ENCODE measurements at places on chromosomes 12 and 14.
A peak's percentile ranks its signal among the peaks of the same experiment; 100 is the strongest.

GRCh38 chr12:3178671-3179313 lies 101.6 kb downstream of the TSPAN9 start:
- no peak for DNase-seq

DNA sequence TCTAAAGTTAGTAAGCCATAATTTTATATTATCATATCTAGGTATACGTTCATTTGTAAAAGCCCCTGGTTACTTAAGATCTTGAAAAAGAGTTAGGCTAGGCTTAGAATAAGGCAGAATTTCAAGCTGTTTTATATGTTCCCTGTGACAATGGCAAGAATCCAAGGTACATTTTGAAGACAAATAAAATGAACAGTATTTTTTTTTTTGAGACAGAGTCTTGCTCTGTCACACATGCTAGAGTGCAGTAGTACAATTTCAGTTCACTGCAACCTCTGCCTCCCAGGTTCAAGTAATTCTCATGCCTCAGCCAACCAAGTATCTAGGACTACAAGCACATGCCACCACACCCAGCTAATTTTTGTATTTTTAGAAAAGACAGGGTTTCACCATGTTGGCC lies 139.2 kb downstream of the DUSP6 start:
- no peak for DNase-seq

GRCh38 chr12:6394398-6394797 lies 10.4 kb downstream of the LTBR start:
- no peak for DNase-seq

DNA sequence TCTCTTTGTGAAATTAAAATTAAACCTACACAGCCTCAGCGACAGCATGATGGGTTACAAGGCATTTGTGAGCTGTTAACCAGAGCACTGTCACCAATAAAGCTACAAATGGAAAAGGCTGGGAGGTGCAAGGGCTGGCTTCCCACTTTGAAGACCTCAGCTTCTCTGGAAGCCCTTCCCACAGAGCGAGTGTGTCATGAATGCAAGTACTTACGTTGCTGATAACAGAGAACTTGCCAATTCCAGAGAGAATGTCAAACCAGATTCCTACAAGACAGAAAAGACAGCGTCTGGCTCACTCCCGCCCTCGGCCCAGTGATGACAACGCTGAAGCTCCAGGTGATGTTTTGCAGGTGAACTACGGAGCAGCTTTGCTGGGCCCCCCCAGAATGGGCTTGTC lies 145.8 kb downstream of the NTF3 start:
- no peak for DNase-seq

DNA sequence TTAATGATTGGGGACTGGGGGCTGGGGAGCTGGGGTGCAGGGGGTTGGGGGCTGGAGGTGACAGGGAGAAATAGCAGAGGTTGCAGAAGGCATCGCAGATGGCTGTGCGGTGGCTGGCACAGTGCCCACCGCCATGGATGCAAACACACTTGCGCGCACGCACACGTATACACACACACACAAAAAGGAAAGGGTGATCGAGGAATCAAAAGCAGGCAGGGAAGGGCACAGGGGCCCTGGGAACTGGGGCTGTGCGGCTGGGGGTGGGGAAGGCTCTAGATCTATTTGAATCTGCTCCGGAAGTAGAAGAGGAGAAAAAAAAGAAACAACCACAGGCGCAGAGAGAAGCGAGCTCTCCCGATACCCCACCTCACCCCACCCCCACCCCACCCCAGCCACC lies 39.4 kb downstream of the ZFHX2 start:
- no peak for DNase-seq

DNA sequence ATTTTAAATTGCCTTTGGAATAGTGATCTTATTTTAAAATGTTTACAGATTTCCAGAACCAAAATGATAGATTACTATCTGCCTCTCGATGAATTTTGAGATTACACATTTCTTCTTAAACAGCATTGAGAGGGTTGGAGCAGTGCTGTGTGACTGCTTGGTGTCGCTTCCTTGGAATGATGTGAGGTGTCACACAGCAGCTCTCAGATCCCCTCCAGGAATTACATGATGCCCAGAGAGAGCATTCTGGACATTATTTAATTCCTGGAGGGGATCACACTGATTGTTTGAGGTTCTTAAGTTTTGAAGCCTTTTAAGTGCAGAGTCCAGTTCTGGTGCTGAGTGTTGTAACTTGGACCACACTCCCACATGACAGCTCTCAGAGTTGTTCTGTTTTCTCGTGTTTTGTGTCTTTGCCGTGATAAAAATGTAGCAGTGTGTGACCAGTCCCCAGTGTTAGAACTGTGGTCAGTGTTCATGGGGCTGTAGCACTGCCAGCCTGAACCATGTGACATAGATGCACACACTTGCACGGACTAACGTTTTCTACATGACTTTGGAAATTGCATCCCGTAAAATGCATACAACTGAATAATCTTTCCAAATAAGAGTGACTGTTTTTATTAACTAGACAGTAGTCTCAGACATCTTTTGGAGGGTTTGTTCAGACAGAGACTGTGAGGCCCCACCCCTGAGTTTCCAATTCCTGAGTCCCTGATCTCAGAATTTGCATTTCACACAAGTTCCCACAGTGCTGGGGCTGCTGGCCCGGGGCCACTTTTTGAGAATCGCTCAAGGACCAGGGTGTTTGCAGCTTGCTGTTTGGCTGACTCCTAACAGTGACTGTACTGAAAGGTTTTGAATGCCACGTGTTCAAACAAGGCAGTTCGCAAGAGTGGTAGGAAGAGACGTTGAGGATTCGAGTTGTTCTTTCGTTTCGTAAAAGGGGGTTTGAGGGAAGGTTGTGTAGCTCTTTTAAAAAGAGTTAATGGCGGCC lies 26.0 kb downstream of the XRCC3 start:
- peak; percentile 59 for DNase-seq

DNA sequence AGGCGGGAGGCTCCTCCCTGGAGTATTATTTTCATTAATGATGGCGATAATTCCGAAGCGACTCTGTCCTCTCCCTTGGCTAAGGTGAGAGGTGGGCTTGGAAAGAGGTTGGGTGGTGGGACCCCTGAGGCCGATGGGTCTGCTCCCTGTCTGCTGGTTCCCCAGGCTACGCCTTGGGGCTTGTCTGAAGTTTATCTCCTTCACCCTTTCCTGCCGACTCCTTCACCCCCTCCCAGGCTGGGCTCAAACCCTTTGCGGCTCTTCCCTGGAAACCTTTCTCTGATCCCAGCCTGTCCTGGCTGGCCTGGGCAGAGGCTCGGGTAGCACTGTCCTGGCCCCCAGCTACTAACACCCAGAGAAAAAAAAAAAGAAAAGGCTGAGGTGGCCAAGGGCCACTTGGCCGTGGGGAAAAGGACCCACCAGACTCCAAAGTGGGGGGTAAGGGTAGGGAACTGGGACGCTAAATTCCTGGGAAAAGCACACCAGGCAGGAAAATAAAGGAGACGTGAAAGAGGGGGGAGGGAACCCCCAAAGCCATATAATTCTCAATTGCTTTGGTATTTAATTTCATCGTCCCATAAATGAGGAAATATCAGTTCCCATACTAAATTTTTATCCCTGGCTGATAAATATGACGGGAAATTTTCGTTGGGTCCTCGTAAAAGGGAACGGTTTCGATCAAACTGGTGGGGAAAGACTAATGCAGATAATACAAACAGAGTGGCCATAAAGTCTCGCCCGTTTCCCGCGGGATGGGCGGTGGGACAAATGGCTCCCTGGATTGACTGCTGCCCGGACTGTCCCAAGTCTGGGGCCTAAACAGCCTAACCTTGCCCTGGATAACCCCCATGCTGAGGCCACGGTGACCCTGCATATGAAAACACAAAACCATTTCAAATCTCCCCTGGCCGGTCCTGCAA lies 2.0 kb upstream of the HOXC10 start:
- no peak for DNase-seq

GRCh38 chr12:114770323-114770722 lies 86.3 kb upstream of the TBX3 start:
- no peak for DNase-seq

GRCh38 chr14:75301666-75302325 lies 23.2 kb downstream of the FOS start:
- peak; percentile 59 for DNase-seq

DNA sequence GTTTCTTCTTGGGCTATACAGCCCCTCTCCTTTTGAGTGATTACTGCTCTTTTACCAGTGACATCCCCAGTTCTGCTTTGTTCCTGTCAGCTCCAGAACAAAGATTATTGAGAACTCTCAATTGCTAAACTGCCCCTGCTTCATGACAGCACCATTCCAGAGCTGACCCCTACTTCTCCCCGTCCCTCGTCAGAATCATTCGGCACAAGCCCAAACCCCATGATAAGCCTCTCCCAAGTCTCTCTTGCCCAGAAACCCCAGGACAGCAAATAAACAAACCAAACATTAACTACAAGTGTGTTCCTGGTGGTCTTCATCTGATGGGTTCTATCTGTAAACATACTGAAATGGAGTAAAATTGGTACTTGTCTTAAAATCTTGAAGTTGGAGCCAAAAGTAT lies 9.3 kb upstream of the DLGAP5 start:
- no peak for DNase-seq

- DNase-seq: no peak
Observed at GRCh38 chr12:97977870-97978405, 515.3 kb downstream of the RMST start.

DNA sequence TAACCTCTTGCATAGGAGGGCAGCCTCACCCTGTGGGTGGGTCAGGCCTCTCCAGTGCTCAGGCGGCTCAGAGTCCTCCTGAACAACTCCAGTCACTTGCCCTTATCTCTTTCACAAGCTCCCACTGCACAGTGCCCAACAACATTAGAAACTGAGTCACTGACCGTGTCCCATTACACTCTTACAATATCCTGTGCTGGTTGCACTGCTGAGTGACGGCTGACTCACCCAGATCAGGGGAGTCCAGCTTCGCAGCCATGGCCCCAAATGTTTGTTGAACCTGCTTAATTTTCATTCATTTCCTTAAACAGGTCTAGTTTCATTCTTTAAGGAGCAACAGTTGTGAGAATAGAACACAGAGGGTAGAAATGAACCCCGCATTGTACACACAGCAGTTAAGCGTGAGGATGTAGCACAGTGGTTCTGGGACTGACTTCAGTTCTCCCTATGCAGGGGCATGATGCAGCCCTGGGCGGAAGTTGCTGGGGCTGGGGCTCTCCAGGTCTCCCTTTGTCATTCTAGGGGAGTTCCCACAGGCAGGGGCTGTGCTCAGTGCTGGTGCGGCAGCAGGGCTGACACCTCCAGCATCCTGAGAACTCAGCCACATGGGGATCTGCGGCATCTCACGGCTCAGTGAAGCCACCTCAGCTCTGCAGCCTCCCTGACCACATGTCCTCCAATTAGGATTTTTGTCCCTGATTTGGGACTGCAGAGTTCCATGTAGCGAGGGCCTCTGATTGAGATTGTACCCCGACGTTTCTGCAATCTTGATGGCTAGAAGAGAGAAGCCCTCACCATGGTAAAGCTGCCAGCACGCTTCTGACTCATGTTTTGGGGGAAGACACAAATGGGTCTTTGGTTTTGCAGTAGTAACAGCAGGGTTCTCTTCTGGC lies 16.1 kb downstream of the GPR68 start:
- DNase-seq: no peak

GRCh38 chr12:120497524-120498150 lies 1.7 kb downstream of the DYNLL1 start:
- no peak for DNase-seq

GRCh38 chr14:32764131-32764530 lies 174.5 kb upstream of the NPAS3 start:
- no peak for DNase-seq

GRCh38 chr12:87388376-87388775 lies 640.8 kb downstream of the C12orf50 start:
- DNase-seq: no peak

DNA sequence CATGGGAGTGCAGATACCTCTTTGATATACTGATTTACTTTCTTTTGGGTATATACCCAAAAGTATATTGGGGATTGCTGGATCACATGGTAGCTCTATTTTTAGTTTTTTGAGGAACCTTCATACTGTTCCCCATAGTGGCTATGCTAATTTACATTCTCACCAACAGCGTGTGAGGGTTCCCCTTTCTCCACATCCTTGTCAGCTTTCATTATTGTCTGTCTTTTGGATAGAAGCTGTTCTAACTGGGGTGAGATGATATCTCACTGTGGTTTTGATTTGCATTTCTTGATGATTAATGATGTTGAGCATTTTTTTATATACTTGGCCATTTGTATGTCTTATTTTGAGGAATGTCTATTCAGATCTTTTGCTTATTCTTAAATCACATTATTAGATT lies 44.1 kb upstream of the JDP2 start:
- no peak for DNase-seq

DNA sequence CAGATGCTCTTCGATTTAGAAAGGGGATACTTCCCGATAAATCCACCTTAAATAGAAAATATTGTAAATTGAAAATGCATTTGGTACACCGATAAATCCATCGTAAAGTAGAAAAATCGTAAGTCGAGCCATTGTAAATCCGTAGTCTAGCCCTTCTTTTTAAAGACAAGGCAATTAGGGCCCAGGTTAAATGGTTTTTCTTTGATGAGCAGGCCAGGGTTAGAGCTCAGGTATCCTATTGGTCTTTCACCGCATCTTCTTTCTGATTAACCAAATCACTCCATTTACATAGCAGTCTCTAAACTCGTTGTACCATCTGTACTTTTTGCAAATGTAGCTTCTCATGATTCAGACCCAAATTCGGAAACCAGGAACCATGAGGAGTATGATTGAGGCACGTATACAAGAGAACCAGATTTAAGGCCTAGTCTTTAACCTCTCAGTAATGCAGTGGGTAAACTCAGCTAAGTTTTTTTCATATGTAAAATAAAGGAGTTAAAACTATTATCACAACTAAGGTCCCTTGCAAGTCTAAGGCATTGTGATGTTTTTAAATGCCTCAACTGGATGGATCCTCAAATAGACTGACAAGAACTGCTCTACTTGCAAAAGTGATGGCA lies 2.2 kb upstream of the YAF2 start:
- DNase-seq: no peak

GRCh38 chr12:124655698-124656516 lies 88.5 kb upstream of the NCOR2 start:
- peak; percentile 59 for DNase-seq

DNA sequence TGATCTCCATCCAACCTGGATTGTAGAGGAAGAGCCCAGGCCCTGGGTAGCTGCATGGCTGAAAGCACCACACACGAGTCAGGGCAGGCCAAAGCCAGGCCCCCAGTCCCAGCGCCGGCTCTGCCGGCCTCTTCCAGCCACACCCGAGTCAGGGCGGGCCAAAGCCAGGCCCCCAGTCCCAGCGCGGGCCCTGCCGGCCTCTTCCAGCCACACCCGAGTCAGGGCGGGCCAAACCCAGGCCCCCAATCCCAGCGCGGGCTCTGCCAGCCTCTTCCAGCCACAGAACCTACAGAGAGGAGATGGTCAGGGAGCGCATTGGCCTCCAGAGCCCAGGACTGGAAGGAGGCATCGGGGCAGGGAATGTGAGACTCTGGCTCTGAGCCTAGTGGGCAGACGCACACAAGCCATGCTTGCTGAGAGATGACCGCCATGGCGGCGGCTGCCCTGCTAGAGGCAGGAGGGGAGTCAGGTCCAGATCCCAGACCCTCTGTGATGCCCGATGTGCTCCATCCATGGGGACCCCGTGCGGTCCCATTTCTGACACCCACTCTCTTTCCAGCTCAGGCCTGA lies 30.2 kb downstream of the BEGAIN start:
- DNase-seq: no peak
